ENCODE measurements at places on chromosomes 2 and 18. TPM values are rescaled to one million over a fixed set of nuclear protein-coding genes. Genes with fewer than 3 reads are reported as not detected.
A peak's percentile ranks its signal among the peaks of the same experiment; 100 is the strongest.

- DNase-seq: no peak
These were observed 73.0 kb downstream of the COMMD1 start for GRCh38 chr2:61978522-61978921.

DNA sequence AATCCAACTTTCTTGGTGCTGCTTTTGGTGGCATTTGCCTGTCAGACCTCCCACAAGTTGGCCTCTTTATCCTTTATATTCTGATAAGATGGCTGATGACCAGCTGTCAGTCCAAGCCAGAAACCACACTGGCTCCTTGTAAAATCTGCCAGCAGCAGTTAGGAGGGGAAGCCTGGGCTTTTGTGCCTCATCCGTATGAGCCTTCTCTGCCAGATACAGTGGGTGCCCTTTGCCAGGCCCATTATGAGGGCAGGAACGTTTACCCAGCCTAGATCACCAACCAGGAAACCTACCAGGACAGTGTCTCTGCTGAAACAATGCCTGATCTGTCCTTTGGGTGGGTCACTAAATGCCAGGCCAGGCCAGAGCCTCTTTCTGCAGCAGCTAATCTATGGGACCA lies 202.9 kb upstream of the SP5 start:
- DNase-seq: no peak

HAAO gene
- total RNA-seq: 29.1 TPM

IL18RAP gene
- 1.9 TPM for total RNA-seq

CNDP1 gene
- total RNA-seq: not detected

DNA sequence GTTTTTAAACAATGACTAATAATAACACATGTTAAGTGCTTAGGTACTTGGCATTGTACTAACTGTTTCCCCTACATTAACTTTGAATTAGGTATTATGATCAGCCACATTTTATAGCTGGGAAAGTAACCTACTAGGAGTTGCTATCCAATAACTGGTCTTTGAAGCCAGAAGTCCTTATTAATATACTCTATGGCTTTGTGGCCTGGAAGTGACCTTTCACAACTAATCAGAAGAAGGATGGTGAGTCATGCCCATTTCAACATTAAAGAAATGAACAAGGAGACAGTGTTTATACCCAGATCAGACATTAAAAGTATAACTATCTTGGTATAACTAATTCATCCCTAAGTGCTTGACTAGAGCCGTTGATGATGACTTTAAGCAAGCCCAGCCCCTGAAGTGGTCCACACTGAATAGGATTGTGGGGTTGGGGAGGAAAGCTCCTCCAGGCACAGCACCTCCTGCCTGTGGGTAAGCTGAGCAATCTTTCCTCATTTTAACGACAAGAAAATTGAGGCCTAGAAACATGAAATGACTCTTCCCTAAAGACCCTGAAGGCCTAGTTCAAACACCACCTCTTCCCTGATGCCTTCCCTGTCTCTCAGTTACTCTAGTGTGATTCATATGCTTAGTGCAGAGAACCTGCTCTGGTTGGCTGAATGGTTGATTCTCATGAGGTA lies 71.6 kb upstream of the RFX8 start:
- DNase-seq: no peak

DNA sequence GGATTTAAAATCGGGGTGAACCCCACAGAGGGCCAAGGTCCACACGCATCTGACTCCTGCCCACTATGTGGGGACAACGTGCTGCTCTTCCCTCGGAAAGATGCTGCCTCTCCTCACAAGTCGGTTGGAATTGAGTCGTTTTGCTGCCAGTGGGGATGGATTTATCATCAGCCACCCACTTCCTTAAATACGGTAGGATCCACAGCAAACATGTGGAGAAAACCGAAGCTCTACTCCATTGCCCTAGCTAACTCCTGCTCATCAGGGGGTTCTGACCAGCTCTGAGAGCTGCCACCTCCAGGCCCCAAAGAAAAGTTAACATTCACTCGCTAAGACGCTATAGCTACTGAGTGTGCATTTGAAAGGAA lies 80.9 kb downstream of the CHRNA1 start:
- no peak for DNase-seq

DNA sequence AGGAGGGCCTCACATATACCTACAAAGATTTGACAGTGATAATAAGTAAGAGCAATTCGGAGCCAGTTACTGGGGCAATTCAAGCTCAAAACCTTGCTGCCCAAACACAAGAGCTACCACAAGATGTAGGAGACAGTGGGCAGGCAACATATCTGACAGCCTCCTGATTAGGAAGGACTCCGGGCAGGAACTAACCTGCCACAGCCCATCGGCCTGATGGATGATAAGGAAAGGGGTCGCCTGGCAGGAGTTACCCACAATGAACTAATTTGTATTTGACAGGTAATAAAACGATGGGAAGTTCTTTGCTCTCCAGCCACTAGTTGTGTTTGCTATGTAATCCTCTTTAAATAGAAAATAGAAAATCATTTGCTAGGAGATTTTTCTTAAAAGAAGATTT lies 100.2 kb downstream of the ARHGAP15 start:
- DNase-seq: no peak

GRCh38 chr2:210895132-210895531 lies 338.7 kb downstream of the CPS1 start:
- DNase-seq: no peak

GALNT13 gene
- 4.9 TPM for total RNA-seq

DNA sequence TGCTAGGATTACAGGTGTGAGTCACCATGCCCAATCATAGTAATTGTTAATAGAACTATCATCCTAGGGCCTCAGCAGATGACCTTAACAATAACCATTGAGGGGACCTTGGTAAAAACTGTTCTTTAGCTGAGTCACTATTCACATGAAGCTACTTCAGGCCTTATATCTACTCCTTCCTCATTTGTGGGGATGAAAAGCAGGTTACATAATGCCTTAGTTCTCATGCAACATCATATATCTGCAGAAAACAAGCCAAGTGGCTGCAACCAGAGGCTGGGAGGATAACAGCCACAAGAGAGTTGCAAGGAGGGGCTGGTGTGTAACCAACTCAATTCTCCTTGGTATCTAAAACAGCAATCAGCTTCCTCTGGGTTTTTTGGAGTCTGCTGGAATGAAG lies 445.4 kb downstream of the NBAS start:
- no peak for DNase-seq

GRCh38 chr2:128317181-128317898 lies 1.3 kb downstream of the HS6ST1 start:
- peak; percentile 77 for DNase-seq

GRCh38 chr18:77784759-77785379 lies 535.2 kb downstream of the GALR1 start:
- DNase-seq: no peak

MEP1B gene
- total RNA-seq: not detected

DNA sequence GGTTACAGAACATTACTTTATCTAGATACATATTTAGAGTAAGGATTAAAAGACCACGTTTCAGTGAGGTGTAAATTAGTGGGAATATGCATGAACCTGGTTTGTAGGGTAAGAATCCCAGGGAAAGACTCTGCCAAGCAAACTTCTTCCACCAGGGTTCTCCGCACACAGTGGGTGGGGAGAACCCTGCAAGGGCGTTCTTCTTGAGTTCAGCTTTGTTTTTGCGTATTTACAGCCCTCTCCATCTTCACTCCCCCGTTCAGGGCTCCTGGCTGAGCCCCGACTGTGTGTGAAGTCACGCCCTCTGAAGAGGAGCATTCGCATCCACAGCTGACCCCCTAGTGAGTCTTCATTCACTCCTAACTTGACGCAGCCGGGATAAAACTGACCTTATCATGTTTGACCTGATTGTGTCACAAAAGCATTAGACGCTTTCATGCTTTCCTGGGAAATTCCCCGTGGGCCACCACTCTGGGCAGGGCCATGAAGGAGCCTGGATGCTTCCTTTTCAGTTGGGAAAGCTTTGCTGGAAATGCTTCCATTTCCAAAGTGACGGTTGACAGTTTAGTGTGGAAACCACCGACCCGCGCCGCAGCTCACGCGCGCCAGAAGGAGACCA lies 1.0 kb downstream of the ALKAL2 start:
- DNase-seq: no peak

DNA sequence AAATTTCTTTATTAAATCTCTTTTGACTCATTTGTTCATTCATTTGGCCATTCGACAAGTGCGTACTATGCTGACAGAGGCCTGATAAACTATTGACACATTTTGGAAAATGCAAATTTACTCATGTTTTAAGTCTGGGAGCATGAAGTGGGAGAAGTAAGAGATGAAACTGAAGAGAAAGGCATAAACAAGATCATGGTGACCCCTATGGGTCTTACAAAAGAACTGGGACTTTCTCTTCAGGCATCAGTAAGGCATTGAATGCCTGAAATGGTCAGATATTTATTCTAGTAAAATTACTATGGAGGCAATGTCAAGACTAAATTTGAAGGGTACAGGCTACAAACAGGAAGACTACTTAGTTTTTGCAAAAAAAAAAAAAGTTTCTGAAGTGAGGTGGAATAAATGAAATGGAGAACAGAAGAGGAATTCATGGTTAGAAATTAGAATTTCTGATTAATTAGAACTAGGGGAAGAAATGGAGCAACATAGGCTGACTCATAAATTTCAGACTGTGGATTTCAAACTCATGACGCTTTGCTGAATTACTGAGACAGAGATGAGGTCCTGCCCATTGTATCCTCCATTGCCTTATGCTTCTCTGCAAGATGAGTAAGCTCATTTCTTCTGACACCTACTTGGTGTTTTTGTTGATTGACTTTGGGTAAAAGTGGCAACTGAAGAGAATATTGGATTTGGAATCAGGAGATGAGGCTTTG lies 32.7 kb downstream of the VSNL1 start:
- DNase-seq: no peak

DNA sequence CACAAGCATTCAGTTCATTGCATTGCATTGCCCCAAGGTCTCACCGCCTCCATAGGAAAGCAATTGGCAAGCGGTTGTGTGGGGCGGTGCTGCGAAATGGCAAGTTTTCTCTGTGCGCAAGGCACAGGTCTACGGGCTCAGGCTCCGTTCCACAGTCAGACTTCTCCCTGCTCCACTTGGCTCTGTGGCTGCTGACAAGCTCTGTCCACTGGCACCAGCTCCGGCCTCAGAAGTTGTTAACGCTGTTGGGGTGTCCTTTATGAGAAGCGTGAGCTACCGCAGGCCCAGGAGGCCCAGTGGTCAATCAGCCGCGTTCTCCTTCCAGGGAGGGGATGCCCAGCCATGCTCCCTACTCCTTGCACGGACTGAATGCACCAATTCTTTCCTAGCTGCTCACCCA lies 87.0 kb upstream of the GATA6 start:
- no peak for DNase-seq

ZC3H15 gene
- total RNA-seq: 51.4 TPM

- DNase-seq: peak; percentile 87
These were observed 37.0 kb upstream of the FOSL2 start for GRCh38 chr2:28355521-28356094.

DNA sequence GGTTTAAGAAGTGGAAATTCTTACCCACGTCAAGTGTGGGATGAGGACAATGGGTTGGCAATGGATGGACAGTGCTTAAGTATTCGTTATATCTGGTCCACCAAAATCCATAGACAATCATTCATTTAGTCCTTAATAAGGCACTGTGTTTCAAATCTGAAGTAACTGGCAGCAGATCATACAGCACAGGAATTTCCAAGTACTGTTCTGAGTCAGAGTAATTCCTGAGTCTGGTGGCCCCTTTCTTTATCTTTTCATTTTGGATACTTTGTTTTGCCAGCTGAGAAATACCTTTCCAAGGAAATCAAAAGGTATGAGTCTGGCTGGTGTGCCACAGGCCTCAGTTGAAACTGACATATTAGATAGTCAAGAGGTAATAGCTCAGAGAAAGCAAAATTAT lies 31.4 kb upstream of the CCDC102B start:
- no peak for DNase-seq

SLC40A1 gene
- total RNA-seq: 48.8 TPM

DNA sequence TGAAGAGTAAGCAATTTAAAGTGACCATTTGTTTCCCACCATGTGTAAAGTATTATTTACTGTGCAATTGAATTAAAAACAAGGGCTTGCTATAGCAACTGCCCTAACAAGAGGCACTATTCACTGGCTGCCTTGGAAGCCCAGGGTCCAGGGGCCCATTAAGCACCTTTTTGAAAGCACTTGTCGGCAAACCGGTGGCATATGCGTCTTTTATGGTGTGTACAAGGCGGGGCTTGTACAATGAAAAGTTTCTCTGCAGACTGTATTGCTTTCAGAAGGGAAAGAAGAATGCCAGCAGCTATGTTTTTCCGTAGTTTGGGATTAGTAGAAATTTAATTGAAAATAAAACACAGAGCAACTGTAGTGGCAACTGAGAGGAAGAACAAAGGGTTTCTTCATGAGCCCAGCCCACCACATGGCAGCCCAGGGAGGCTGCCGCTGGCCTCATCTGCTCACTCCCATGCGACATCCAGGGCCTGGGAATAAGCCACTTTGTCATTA lies 279.5 kb upstream of the PARD3B start:
- DNase-seq: no peak

DNA sequence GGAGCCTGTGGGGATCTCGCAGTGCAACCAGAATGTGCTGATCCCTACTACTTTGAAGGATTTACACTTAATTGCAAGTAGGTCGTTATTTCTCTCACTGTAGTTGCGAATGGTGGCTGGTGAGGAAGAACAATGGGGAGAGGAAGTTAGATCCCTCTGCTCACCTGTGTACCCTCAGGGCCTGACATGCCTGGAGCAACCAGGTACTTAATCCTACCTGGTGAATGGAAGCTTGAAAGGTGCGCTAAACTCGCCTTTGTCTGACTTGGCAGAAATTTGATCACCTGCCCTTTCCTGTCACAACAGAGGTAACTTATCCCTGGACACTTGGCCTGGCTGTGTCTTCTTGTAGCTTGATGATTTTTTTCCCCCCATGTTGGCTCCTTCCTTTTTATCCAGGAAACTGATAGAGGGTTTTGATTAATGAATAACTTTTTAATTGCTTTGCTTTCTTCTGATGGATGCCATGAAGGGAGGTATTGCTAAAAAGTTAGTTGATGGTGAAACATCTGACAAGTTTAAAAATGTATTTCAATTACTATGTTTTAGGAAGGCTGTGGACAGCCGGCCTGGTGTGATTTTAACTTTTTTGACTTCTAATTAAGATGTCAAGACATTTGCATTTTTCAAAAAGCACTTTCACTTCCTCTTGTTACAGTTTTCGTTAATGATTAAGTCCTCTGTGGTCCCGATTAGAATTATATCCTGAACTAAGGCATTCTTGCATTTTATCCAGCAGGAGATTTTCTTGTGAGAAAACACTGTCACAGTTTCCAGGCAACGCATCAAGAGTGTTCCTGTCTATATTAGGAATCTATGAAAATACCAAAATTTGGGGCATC lies 9.2 kb downstream of the SGPP2 start:
- no peak for DNase-seq

GRCh38 chr2:239735829-239736357 lies 289.2 kb downstream of the NDUFA10 start:
- DNase-seq: no peak

Data from aorta (tissue), 5 donors.